ENCODE measurements at places on chromosomes 7 and 10.

GRCh38 chr10:43698156-43698555, 49.5 kb upstream of the ZNF32 start:
- no peak for DNase-seq

DNA sequence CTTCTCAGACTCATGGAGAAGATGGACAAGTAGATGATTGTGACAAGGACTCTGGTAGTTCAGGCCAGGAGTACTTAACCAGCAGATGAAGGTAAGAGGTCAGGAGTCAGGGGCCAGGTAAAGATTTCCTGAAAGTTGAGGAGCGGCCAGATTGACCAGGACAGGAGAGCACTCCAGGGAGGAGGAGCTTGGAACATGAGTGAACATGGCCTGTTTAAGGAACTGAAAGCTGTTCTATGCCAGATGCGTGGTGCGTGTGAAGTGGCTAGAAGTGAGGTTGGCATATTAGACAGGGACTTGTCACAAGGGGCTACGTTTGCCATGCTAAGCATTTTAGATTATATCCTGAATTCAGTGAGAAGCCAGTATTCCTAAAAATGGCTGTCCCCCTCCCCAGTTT, 157.2 kb downstream of the WNT2 start:
- DNase-seq = peak; percentile 72

- DNase-seq = peak; percentile 42
These were observed 448 bp downstream of the SEC24C start for GRCh38 chr10:73744664-73744975.

DNA sequence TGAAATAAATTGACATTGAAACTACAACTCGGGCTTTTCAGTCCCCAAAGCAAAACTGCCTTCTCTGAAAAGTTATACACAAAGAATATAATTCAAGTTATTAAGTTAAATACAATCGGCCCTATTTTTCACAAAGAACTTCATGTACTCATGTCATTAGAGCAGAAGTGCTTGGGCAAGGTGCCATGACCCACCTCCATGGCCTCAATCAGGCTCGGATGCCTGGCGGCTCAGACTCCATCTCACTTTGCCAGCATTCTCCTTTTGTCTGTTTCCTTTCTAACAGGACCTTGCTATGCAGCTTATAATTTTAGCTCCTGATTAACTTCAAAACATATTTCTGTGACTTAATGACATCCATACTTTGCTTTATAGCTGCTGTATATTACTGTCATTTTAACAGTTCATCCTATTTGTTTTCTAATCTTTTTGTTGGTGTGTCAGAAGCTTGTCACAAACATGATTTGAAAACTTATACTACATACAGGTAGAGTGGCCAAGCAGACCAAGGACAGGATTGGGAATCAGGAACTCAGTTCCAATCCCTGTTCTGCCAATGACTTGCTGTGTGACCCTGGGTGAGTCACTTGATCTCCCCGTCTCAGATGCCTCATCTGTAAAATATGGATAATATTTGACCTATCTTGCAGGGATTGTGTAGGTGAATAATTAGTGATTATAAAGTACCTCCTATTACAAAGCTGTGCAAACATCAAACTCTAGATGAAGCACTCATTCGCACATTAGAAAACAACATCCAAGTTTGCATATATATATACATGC, 60.8 kb upstream of the ITGA8 start:
- no peak for DNase-seq

DNA sequence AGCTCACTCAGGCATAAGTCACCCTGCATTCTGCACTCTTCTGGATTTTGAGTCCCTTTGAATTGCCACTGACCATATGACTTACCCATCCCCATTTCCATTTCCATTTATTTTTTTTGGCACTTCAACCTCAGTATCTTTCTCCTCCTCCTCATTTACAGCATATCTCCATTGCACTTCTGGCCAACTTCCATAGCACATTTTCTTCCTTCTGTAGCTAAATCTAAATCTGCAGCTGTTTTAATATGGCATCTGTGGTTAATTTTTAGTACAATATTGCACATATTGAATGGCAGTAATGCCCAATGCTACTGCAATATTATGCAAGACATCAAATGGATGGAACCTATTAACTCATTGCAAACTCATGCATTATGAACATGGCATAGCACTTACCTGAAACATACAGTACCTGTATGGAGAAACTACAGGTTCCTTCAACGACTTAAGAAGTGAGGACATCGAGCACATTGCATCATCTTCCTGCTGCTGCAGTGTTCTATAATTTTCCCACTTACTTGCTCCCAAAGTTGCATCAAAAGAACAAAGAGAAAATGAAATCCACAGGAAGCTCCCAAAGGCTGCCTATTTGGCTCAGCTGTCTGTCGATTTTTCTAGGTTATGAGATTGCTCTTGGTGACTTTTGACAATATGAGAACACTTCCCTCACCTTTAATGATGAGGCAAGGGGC, 55.7 kb downstream of the LRRTM3 start:
- DNase-seq = no peak

GRCh38 chr7:20329389-20330238, 1.1 kb upstream of the ITGB8 start:
- no peak for DNase-seq

DNA sequence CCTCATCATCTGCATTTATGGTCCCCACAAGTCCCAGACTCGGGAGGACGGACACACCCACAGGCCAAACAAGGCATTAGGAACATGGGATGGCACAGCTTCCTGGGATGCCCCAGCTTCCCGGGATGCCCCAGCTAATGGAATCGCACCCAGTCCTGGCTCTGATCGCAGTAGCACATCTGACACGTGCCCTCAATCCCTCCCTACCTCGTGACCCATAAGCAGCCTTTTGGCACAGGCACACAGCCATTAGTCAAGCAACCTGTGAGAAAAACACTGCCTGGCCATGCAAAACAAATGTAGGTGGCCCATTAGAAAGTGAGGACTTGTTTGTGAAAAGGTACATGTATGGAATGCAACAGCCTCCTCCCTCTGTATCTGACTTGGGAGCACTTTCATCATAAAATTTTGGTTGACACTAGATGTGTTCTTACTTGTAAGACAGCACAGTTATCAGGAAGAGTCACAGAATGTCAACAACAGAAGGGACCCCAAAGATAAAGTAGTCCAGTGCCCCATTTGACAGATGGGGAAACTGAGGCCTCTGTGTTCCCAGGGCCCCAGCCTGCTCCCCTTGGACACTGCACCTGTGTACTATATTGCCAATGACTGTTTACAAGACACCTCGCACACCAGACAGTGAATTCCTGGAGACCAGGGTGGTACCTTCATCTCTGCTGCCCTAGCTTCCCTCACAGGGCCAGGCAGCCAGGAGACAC, 34.4 kb downstream of the DLG5 start:
- no peak for DNase-seq

DNA sequence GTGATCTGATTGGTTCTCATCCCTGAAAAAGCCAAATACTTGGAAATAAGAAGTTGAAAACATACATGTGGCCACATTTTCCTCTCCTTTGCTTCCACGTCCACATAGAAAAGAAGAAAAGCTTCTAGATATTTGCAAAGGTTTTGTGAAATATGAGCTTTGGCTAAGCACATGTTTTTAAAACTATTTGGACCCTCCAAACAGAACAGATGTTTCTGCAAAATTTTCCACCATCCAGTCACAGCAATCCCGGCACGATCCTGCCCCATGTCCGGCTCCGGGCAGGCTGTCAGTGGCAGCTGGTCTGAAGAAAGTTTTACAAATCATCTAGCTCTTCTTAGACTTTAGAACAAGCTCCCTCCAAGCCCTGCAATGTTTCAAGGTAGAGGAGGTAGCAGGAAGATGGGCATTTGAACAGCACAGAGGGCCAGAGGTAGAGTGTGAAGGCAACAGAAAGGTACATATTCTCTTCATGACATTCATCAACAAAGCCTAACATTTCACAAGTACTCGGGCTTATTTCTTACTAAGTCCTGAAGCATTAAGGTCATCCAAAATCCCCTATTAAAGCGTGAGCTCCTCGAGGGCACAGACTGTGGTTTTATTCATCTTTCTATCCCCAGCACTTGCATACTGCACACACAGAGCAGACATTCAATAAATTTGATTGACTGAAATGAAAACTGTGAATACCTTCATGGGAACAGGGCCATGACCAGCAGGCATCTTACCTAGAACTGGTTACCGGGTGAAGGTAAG, 110.1 kb downstream of the JAZF1 start:
- DNase-seq = no peak

DNA sequence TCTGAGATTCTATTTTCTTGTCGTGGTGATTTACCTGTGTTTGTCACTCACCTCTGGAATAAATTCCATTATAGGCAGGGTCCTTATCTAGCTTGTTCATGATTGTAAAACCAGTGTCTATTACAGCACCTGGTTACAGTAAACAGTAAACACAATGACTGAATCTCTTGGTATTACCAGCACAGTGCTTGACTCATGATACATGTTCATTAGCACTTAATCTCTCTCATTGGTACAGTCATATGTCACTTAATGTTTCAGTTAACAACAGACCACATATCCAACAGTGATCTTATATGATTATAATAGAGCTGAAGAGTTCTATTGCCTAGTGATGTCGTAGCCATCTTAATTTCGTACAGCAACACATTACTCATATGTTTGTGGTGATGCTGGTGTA, 1.6 kb upstream of the TASOR2 start:
- DNase-seq = no peak

GRCh38 chr10:72248468-72249151, 25.1 kb upstream of the DDIT4 start:
- DNase-seq = peak; percentile 80

GRCh38 chr10:91340613-91341362, 69.4 kb upstream of the HECTD2 start:
- peak; percentile 86 for DNase-seq

- DNase-seq = no peak
These were observed 74.6 kb upstream of the ATP6V0A4 start for GRCh38 chr7:138872576-138872975.

DNA sequence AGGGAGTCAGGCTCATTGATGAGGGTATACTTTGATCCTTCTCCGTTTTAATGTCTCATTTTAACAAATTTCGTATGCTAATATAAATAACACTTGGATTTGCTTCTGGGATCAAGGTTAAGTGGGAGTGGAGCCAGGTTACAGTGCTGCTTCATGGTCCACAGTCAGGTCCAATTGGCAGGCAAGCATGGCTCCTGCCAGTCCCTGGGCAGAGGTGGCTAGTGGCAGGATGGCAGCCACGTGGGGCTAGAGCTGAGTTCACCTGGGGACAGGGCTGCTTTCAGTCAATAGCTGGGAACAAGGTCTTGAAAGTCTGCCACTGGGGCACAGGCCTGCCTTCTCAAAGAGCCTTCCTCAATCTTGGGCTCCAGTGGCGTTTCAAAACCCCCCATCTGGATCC, 16.0 kb upstream of the VWA2 start:
- DNase-seq = no peak

GRCh38 chr10:103931603-103932002, 13.6 kb upstream of the STN1 start:
- DNase-seq = no peak

GRCh38 chr7:2966466-2967078, 77.1 kb downstream of the CARD11 start:
- DNase-seq = no peak

DNA sequence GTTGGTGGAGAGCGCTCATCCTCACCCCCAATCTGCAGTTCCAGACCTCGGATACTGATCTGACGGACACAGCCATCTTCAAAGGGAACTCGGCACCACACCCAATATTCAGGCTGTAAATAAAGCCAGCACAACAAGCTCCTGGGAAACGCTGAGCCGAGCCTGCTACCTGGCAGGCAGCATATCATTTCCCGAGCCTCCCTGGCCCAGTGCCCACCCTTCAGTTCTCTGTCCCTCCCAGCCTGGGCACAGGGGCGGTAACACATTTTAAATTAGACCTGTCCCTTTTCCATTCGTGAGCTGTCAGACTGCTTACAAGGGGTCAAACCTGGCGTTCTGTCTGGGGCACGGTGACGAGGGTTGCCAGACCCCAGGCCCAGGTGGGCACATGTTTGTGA, 250.5 kb downstream of the ARHGAP12 start:
- no peak for DNase-seq

GRCh38 chr10:4981722-4982471, 18.7 kb downstream of the AKR1C1 start:
- DNase-seq = no peak

GRCh38 chr7:41975849-41976248, 261.2 kb downstream of the GLI3 start:
- DNase-seq = peak; percentile 8

DNA sequence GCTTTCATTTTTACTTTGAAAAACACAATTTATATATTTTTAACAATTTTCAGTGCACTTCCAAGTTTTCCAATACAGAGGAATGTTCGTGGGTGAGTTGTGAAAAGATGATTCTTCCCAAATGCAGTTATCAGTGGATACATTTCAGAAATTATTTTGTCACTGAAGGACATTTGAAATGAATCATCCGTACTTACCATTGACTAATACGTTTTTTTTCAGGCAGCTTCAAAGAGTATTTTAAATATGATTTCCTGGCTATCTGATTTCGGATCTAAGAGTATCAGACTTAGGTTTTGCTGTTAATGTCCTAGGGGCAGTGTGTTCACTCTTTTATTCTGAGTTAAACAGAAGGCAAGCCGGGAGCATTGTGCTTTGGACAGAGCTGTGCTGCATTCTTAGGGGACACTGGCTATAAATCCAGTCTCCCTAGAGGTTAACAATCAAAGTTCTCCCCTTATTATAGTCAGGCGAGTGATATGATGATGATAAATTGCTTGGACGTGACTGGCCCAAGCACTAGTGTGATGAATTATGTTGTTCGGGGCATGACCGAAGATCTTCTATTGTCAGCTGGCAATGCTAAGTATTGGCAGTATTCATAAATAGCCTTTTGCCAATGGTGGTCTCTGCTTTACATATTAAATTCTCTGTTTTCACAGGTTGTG, 4.5 kb downstream of the PTER start:
- DNase-seq = no peak

- no peak for DNase-seq
These were observed 19.8 kb upstream of the PIK3AP1 start for GRCh38 chr10:96740141-96740540.

DNA sequence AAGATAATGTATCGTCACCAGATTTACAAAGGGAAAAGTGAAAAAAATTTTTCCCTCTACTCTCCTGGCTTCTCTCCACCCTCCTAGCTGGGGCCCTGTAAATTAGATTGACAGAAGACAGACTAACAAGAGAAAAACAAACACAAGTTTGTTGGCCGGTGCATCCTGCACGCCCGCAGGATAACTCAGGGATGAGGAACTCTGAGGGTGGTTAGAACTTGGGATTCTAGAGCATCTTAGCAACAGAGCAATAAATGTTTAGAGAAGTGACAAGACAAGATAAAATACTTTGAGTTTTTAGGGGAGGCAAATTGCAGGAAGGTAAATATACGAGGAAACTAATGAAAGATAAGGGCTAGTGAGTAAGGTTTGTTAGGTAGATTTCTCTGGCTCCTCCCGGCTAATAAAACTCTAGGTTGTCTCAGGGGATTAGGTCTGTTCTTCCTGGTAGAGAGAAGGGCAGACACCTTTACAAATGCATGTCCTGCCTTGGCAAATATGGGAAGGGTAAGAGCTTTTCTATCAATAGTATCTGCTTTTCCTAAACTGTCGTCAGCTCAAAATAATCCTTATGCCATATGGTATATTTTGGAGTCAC, 4.3 kb upstream of the UCN3 start:
- no peak for DNase-seq

GRCh38 chr7:107207459-107207858, 38.7 kb downstream of the HBP1 start:
- DNase-seq = no peak

- no peak for DNase-seq
These were observed 82.1 kb downstream of the ZRANB1 start for GRCh38 chr10:125023862-125024496.

- DNase-seq = no peak
These were observed 527.4 kb upstream of the IGFBP3 start for GRCh38 chr7:46448478-46448877.

Measured in MV-4-11 (cell line).